ENCODE measurements at places on chromosomes 1 and 21.

DNA sequence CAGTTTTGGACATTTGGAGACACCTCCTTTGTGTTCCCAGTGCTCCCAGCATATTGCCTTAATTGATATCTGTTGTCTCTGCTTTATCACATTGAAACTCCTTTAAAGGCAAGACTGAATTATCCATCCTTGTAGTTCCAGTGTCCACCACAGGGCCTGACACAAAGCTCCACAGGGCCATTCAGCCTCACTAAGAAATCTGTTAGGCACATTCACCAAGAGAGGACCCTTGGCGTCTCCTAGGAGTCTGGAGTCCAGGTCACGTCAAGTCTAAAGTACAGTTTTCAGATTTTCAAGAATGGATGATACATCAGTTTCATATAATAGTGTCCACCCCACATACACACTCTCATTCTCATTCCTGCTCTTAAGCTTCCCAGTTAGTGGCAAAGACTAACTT, 4.8 kb downstream of the ACP6 start:
- no peak for DNase-seq

GRCh38 chr1:29793101-29793546, 556.8 kb downstream of the PTPRU start:
- peak; percentile 49 for DNase-seq

DNA sequence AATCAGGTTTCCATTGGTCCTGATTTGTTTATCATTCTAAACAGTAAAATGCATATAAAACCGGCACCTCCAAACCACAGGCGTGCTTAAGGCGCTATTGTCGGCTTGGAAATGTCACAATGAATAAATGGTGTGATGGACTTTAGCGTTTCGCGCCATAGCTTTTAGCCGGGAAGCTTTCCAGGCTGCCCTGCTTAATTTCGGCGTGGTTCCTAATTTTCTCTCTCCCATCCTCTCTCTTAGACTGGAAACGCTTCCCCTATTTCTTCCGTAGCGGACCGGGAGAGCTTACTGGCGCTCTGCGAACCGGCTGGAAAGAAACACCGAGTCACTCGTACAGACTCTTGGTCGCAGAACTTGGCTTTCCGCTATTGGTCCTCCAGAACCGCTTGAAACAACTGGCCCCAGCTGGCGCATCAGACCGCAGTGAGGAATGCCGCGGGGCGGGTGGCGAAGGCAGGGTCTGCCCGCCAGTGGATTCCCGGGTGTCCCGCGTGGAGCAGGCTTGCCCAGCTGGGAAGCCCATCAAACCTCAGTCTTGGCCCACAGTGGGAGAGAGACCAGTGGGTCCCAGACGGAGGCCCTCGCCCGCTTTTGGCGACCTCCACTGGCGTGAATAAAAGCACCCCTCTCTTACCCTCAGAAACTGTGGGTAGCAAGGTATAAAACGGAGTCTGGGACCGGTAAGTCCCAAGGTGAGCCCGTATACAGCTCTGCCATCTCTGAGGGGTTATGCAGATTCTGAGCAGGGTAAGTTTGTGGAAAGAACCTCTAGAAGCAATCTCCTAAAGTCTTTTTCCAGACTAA, 4.0 kb upstream of the LHX8 start:
- DNase-seq, result no peak

DNA sequence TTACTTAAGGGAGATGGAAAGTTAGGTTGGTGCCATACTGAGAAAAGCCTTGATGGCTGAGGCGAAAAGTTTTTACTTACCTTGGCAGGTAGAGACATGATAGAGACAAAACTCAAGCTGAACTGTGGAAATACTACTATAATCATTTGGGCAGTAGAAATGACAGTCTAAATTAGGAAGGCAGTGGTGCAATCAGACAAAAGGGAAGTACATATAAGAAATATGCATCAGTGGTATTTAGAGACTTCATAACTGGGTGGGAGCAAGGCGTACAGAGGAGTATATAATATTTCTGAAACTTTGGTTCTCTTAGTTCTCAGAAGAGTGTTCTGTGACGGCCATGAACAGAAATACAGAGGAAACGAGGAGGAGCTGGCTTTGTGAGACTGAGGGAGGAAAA, 2.4 kb upstream of the CEP350 start:
- no peak for DNase-seq

- DNase-seq, result no peak
Measured at GRCh38 chr1:41906943-41907342, 11.8 kb downstream of the HIVEP3 start.

- DNase-seq, result no peak
Measured at GRCh38 chr1:186730951-186731729, 50.9 kb upstream of the PTGS2 start.

DNA sequence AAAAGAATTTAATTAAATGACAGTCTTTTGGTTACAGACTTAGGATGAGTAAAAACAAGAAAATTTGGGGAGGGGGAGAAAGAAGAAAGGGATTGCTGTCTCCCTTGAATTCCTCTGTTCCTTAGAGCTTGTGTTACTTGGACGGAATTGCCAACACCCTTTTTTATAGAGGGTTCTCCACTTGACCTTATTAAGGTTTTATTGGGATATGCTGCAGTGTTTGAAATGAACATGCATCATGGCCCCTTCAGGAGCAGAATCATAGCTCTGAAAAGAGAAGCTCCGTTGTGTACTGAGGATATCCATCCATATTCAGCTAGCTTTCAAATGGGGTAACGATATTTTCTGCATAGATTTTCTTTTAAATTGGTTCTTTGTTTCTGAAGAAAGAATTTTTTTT, 48.2 kb upstream of the DNASE2B start:
- no peak for DNase-seq

- DNase-seq, result no peak
Measured at GRCh38 chr1:113530021-113530420, 139.7 kb downstream of the MAGI3 start.

DNA sequence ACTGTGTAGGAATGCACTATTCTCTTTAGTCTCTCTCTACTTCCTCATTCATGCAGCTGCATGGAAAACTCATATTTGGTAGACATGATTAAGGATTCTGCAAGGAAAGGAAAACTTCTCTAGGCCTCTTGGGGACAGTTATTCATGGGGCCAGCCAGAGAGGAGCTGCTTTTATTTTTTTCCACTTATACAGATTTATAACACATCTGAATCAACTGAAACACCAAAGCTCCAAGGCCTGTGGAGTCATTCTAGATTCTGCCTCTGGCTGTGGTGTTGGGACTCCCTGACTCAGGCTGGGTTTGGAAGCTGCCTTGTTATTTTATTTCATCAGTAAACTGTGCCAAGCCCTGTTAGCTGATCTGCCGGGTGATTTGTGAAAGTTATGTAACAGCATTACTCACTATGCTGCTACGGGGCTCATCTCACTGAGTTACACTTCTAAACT, 83.9 kb upstream of the EDEM3 start:
- DNase-seq, result peak; percentile 23

- DNase-seq, result no peak
Measured at GRCh38 chr1:163047951-163048659, 21.1 kb upstream of the RGS4 start.

DNA sequence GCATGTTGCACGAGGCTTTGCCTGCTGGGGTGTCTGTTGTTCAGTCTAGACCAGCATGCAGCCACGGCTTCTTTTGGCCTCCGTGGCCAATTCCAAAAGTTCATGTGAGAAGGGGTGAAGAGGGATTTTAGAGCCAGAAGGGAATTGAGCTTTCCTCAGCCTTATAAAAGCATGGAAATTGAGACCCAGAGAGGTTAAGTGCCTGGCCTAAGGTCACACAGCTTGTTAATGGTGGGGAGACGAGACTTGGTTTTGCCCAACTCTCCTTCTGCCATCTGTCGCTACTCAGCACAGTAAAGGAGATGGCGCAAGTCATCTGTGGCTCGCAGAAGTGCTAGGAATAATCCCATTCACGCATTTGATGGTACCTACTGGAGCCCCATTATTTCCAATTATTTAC, 25.7 kb downstream of the ZBTB18 start:
- no peak for DNase-seq

- DNase-seq, result no peak
Measured at GRCh38 chr1:6960860-6961259, 175.6 kb downstream of the CAMTA1 start.

- DNase-seq, result no peak
Measured at GRCh38 chr1:235906436-235906835, 39.7 kb upstream of the LYST start.

DNA sequence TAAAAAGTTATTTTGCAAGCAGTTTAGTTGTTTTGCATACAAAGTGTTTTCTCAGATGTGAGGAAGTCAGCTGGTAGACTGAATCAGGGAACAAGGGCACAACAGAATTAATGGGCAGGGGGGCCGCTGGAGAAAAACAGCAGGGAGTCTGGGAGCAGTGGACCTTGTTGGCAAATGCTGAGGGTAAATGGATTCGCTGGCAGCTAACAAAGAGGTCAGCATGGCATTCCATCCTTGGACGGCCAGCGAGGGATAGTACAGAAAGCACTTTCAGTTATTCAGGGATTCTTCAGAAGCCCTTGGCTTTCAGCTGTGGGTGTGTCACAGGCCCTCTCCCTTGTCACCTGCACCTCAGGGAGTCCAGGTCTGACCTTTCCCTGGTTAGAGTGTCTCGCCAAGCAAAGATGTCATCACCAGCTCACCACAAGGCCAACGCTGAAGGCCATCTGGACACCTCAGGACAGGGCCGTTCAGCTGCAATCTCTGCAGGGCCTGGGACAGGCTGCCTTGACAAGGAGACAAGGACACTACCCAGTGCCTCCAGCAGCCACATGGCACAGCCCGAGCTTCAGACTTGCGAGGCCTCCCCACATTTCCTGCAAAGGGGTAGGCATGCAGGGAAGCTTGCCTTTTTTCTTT, 90.4 kb downstream of the KCNN3 start:
- DNase-seq, result no peak

GRCh38 chr1:114282751-114283403, 129.2 kb upstream of the SYT6 start:
- peak; percentile 82 for DNase-seq

DNA sequence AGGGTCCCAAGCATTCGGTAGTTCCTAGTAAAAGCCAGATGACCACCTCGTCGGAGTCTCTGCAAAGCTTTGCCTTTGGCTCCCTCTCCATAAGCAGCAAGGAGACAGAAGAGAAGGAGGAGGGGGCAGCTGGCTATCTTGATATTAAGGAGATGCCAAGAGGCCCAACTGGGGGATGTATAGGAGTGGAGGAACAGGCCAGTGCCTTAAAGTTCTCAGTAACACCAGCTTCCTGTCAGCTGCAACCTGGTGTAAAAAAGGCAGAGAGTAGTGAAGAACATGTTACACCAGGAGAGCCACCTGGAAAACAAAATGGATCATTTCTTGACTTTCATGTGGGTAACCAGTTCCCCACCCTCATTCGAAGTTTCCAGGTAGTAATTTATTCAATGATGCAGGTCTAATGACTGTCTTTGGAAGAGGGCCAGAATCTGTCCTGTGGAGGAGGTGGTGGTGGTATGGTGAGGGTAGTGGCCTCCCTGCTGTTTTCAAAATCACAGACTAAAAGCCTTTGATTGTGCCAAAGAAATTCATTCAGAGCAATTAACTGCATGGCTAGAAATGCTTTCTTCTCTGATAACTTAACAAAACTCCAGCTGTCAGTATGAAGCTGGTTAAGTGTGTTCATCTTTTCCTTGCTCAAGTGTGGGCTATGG, 27.3 kb downstream of the TMEM200B start:
- no peak for DNase-seq

DNA sequence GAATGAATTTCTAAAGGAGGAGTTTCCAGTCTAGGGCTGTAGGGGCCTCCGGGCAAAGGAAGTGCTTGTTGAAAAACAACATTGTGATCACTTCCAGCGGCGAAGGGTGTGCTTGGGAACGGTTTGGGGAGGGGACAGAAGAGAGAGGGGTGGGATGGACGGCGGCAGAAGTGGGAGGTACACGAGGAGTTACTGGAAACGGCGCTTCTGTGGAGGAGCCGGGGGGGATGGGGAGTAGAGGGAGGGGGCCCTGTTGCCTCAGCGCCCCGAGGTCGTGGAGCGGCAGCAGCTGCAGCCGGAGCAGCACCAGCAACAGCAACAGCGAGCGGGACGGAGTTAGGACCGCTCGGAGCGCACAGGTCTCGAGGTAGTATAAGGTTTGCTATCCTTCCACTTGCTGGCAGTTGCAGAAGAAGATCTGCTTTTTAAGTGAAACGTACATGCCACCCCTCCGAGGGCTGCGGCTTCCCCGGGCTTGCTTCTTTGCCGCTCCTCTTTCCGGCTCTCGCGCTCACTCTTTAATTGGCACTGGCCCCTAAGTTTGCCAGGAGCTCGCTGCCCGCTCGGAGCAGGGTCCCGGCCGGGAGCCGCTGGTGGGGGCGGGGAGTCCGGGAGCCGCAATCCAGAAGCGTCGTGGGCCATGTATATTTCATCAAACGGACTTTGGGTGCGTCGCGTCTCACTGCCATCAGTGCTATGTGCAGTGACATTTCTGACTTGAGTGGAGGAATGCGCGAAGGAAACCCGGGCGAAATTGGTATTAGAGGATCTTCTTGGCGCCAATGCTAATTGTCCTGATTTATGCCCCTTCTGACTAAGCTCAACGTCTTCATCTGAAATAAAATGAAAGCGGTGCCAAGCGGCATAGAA, 771 bp upstream of the NTNG1 start:
- DNase-seq, result no peak

GRCh38 chr1:21634806-21635535, 34.2 kb downstream of the RAP1GAP start:
- no peak for DNase-seq

DNA sequence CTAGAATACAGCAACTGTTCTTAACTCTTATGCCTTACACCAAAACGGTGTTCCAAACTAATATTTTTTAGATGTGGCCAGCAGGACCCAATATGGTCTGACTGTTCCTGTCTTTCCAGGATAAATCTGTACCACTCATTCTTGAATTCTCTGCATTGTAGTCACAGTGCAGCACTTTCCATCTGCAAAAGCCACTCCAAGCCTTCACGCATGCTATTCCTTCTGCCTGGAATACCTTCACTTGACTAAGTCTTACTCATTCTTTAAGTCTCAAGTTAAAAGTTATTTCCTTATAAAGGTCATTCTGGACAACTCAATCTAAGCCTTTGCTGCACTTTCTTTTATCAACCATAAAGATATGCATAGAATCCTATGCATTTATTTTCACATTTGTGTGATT, 1194.5 kb downstream of the PLA2G4A start:
- no peak for DNase-seq

GRCh38 chr1:160569806-160570205, 9.5 kb downstream of the CD84 start:
- DNase-seq, result no peak

- no peak for DNase-seq
Measured at GRCh38 chr1:2612591-2613365, 20.0 kb downstream of the MMEL1 start.

DNA sequence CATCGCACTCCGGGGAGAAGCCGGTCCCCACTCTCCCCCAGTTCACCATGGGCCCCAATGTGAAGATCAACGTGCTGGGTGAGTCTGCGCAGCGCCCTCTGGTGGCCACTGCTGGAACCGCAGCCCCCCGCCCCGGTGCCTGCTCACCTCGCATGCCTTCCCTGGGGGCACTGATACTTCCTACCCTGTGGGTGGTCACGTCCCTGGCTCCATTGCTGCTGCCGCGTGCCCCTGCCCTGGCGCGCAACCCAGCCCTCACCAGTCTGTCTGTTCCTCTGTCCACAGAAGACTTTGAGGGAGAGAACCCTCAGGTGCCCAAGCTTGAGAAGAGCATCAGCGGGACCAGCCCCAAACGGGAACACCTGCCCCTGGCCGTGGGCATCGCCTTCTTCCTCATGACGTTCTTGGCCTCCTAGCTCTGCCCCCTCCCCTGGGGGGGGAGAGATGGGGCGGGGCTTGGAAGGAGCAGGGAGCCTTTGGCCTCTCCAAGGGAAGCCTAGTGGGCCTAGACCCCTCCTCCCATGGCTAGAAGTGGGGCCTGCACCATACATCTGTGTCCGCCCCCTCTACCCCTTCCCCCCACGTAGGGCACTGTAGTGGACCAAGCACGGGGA, 7.6 kb downstream of the EFNA3 start:
- DNase-seq, result peak; percentile 82
